Tongue (tissue), 3 donors: ENCODE measurements at places on chromosomes 5 and 9. TPM values are rescaled to one million over a fixed set of nuclear protein-coding genes. Genes with fewer than 3 reads are reported as not detected.

Gene GRIN1
- 1.1 TPM for total RNA-seq

Gene ACTBL2
- not detected for total RNA-seq

Gene HCN1
- 0.21 TPM for total RNA-seq

Gene CTXN3
- total RNA-seq, result 4.6 TPM

Gene IFNA2
- not detected for total RNA-seq

Gene PCDHGB2
- total RNA-seq, result 4.2 TPM

Gene CCDC183
- total RNA-seq, result not detected

Gene LCN1
- total RNA-seq, result 373 TPM
